GM18507 (cell line): ENCODE measurements at places on chromosomes 5 and 9.

- no peak for DNase-seq
Measured at GRCh38 chr5:176794509-176794908, 15.8 kb upstream of the UNC5A start.

GRCh38 chr9:91197232-91198181, 164.2 kb downstream of the AUH start:
- no peak for DNase-seq

GRCh38 chr5:104456122-104456521, 893.5 kb upstream of the NUDT12 start:
- no peak for DNase-seq

DNA sequence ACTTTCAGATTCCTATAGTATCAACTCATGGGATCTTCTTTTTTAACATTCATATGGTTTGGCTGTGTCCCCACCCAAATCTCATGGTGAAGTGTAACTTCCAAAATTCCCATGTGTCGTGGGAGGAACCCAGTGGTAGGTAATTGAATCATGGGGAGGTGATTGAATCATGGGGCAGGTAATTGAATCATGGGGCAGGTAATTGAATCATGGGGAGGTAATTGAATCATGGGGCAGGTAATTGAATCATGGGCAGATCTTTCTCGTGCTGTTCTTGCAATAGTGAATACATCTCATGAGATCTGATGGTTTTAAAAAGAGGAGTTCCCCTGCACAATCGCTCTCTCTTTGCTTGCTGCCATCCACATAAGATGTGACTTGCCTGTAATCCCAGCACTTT, 21.8 kb upstream of the AGGF1 start:
- no peak for DNase-seq

GRCh38 chr9:101029315-101030085, 973 bp downstream of the PLPPR1 start:
- no peak for DNase-seq

DNA sequence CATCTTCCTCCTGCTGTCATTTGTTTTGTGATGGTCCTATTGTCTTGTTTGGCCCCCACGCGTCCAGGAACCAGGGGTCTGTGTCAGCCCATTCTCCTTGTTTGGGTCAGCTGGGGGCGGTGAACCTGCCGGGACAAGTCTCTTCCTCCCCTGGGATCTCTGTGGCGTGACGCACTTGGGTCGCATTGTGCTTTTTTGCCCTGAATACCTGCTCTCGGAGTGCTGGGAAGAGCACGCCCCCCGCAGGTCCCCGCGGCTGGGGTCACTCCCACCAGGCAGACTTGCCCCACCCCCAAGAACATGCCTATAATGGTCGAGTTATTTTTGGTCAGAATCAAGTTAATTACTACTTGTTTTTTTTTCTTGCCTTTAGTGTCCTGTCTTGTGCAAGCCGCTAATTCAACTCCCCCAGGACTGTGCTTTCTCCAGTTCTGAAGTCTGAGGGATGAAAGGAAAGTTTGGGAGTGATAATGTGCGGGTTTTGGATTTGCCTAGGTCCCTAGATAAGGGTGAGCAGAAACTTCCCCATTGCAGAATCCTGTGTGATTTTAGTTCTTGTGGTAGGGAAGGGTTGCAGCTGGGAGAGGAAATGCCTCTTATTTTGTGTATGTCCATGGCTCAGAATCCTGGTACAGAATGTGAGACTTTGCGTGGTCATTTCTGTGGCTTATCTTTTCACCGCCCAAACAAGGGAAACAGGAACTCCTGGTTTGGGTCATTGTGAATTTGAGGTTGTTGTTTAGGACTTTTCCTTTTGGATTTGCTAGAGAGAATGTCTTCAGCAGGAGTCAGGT, 789 bp downstream of the ACER2 start:
- no peak for DNase-seq

- DNase-seq: no peak
Measured at GRCh38 chr5:57176350-57176857, 2.5 kb downstream of the GPBP1 start.

DNA sequence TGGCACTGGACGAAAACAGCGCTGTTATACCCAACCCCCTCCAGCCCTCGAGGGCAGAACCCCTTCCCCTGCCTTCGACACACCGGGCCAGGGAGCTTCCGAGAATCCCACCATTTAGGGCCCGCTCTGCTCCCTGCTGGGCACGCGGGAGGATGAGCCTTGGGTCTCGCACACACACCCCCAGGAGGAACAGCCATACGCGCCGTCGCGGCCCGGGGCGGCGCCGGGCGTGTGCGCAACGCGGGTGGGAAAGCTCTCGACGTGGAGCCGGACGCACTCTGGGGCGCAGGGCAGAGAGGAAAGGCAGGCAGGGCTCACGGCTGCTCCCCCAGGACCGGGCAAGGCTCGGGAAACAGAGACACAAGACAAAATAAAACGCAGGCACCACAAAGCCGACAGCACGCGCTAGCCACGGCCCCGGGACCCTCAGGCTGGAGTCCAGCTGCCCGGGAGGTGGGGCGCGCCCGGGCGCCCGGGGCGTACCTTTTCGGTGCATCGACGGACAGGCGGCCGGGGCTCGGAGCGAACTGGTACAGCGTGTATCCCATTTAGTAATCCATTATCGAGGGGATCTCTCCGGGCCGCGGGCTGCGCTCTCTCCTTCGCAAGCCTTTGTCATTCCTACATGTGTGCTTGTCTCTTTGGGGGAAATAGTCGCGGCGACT, 789 bp downstream of the SEMA6A start:
- no peak for DNase-seq

- DNase-seq: no peak
Measured at GRCh38 chr9:95425910-95426551, 90.7 kb downstream of the PTCH1 start.

DNA sequence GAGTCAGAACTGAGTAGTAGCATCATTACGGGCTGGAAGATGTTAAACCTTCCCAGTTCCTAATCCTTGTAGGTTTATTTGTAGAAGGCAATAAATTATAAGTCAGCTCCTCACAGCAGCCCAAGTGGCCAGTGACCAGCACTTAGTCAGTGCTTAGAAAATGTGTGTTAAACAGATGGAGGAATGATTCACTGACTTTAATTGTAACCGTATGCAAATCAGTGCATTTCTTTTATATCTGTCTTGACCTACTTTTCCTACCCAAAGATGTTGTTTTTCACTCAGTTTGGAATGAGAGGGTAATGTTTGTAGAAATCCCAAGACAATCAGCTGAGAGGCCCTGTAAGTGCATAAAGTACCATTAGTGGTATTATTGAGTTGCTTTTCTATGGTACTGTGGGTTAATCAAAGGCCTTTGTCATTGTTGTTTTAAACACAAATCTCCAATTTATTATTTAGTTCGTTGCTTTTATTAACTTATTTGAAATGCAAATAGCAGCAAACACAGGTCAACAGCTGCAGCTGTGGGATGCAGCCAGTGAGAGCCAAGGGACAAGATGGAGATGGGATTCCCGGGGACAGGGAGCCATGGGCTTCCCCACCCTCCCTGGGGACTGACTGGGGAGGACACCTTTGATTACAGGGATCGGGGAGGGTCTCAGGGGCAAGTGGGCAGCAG, 49.8 kb downstream of the MAP1B start:
- no peak for DNase-seq

GRCh38 chr5:141898448-141899049, 20.3 kb upstream of the PCDH1 start:
- DNase-seq: no peak

- no peak for DNase-seq
Measured at GRCh38 chr5:147822686-147823491, 8.6 kb downstream of the SPINK1 start.

DNA sequence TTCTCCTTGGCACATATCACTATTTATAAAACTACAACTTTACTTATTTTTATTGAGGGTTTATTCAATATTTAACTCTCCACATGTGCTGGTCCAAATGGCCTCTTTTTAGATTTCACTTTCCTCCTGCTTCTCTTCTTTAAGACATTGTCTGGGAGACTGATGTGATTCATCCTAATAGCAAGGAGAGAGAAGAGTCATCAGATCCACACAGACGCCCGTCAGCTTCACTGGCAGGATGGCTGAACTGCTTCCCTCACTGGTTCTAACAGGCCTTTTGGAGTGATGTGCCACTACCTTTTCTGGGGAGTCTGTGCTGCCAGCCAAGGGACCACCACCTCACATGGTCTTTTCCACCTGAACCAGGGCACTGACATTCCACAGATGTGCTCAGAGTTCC, 16.5 kb upstream of the ROR2 start:
- DNase-seq: no peak

GRCh38 chr9:131965103-131965502, 114.6 kb downstream of the MED27 start:
- no peak for DNase-seq

DNA sequence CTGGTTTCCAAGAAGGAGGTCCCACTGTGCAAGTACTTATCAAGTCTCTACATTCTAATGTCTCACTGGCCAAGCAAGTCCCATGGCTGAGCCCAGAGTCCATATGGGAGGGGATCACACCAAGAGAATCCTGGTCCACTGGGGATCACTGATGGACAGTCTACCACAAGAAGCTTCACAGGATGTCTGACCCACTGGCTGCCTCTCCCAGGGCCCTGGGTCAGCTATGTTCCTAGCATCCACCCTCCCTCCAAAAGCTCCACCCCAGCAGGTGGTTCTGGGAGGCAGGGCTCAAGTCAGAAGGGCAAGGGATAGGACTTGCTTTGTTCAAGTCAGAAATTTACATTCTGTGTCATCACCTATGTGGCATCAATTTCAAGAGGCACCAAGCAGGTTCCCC, 508.5 kb downstream of the BNC2 start:
- no peak for DNase-seq

GRCh38 chr9:105064248-105065097, 136.5 kb upstream of the ABCA1 start:
- no peak for DNase-seq

DNA sequence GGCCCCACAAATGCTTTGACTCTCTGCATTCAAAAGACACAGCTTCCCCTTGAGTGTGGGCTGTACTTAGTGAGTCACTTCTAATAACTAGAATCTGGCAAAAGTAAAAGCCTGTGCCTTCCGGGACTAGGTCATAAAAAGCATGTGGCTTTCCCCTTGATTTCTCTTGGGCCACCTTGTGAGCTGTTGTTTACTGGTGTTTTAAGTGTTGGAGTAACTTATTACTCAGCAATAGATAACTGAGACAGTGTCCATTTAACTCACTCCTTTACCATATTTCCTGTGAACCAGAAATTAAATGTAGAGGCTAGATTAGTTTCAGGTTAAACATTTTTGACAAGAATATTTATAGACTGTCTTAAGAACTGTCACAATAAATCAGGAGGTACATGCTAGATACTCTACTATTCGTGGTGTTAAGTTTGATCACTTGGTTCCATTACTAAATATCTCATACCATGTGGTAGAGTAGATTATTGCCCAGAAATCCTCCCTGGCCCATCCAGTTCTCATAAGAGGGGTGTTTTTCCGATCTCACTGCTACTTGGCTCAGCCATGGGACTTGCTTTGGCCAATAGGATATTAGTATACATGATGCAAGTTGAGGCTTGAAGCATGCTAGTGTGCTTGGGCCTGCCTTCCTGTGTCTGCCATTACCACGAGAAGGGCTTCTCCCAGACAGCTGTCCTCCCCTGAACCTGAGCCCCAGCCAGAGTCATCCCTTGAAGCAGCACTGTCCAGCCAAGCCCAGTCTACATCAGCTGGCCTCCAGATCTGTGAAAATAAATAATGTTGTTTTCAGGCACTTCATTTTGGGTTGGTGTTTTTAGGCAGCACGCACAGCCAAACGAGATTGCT, 10.4 kb upstream of the CMBL start:
- peak; percentile 18 for DNase-seq

DNA sequence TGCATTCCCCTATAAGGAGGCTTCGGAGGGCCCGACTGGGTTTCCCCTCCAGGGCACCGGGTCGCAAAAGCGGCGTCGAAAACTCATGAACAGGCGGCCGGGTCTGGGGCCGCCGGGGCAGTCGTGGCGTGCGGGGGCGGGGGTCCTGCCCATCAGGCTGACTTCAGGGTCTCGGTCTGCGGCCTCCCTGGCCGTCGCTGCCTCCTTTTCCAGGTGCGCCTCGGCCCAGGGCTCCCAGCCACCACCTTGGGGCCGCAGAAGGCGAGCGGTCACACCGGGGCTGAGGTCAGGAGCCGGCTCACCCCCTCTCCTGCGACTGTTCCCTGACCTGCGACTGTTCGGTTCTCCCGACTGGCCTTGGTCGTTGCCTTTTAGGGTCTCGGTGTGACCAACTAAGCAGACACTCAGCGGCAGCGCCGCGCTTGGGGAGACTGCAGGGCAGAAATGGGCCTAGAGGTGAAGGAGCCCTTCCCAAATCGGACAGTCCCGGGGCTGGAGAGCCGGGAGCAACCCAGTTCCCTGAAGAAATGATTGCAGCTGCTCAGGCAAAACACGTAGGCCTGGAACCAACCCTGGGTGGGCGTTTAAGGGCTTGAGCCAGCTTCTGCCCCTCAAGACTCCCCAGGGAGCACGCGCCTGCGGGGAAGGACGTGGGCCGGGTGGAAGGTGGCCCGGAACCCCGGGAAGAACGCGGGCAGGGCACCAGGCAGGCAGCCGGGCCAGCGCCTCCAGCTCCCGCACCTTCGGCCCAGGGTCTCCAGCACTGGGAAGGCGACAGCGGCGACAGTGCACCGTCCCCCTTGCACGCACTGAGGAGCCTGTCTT, 11.2 kb downstream of the IRX2 start:
- DNase-seq: no peak

GRCh38 chr5:173165177-173166016, 21.1 kb downstream of the BNIP1 start:
- no peak for DNase-seq

GRCh38 chr9:82722561-82722960, 340.4 kb downstream of the RASEF start:
- no peak for DNase-seq

GRCh38 chr5:88675168-88675707, 207.7 kb downstream of the MEF2C start:
- no peak for DNase-seq

DNA sequence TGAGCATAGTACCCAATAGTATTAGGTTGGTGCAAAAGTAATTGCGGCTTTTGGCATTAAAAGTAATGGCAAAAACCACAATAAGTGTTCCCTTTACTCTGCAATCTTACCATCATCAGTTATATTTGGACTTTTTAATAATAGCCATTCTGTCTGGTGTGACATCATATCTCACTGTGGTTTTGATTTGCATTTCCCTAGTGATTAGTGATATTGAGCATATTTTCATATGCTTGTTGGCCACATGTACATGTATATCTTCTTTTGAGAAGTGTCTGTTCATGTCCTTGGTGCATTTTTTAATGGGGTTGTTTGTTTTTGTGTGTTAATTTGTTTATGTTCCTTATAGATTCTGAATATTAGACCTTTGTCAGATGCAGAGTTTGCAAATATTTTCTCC, 289.9 kb downstream of the FAM170A start:
- no peak for DNase-seq
